Transverse colon (tissue), 4 donors: ENCODE measurements at places on chromosomes 4 and X.

- no peak for DNase-seq
Measured at GRCh38 chrX:24426340-24426913, 38.7 kb upstream of the PDK3 start.

DNA sequence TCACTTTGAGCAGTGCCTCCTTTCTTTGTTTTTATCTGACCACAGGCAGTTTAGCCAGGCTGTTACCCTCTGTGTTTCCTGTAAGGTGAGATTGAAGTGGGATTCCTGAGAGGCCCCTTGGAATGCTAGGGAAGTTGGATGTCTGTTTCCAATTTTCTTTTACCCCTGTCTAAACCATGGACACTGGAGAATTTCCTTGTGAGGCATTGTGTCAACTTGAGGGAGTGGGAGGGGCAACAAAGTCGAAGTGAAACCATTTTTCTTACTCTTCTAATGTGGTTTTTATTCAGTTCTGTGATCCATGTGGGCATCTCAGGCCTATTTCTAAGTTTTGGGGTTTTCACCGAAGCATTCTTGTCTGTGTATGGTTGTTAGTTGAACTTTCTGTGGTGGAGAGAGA is 296.1 kb upstream of the UGT8 start:
- no peak for DNase-seq

- no peak for DNase-seq
Measured at GRCh38 chr4:79358438-79358837, 32.6 kb upstream of the NAA11 start.

- DNase-seq: no peak
Measured at GRCh38 chrX:106921637-106922036, 1.4 kb downstream of the CLDN2 start.

DNA sequence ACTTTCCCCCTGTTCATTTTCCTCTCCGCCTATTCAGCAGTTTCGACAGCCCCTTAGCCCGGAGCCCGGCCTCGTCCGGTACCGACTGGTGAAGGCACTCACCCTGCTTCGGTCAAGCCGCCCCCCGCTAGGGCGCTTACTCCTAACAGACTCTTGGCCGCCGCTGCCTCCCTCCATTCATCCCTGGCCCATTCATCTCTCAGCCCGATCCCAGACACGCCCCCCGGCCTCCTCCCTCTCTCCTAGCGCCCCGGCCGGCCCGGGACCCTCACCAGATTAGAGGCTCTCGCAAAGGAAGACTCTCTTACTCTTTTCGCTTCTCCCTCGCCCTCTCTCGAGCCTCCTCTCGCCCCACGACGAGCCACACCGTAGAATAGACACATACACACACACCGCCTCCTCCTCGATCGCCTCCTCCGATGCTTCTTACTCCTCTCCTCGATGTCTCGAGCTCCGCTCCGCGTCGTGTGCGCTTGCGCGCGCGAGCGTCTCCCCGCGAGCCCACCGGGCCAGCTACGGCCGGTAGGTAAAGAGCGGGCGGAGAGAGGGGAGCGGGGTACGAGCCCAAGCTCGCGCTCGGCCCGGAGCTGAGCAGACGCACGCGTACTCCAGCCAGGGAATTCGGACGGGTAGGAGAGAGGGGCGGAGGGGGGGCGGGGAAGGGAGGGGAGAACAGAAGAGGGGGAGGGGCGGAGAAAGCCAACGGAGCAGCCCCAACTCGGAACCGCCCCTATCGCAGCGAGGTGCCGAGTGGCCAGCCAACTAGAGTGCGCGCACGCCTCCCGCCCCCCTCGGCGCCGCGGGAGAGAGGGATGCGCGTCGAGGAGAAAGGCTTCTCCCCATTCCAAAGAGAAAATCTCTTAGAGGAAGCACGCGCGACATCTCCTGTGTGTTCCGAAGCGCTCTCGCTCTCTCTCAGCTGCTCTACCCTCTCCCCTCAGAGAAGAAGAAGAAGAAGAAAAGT is at the start of gene WNK3:
Gene WNK3, minus strand, starts transcription at position 633 of the 964 bp plus-strand sequence.
- DNase-seq: peak; percentile 50

DNA sequence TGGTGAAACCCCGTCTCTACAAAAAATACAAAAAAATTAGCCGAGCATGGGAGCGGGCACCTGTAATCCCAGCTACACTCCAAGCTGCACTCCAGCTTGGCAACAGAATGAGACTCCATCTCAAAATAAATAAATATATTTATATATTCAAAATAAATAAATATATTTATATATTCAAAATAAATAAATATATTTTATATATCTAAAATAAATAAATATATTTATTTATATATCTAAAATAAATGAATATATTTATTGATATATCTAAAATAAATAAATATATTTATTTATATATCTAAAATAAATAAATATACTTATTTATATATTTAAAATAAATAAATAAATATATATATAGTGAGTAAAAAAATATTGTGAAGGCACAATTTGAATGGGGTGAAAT is 63.4 kb upstream of the EXOC1L start:
- no peak for DNase-seq

- no peak for DNase-seq
Measured at GRCh38 chr4:123869286-123870215, 473.0 kb downstream of the SPRY1 start.

- DNase-seq: no peak
Measured at GRCh38 chrX:114591121-114591520, 7.2 kb downstream of the HTR2C start.

DNA sequence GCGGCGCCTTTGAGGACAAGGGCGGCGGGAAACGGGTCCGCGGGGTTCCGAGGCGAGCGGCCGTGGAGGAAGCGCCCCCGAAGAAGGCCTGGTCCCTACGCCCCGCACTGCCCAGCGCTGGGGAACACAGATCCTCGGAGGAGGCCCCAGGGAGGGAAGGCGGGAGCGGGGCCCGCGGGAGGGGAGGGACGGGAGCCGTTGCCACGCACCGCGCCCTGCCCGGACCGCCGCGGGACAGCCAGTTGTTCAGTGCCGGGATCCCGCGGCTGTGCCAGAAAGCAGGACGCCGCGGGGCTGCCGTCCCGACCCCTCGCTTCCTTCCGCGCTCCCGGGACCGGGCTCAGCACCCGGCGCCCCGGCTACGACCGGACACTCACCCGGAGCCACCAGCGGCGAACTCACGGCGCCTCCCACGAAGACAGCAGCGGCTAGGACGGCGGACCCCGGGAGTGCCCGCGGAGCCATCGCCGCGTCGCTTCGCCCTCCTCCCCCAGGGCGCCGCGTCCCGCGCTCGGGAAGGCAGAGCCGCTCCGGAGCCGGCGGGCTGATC is 278 bp downstream of the RELL1 start:
- DNase-seq: peak; percentile 60
